ENCODE measurements at places on chromosomes 7 and 10. TPM values are rescaled to one million over a fixed set of nuclear protein-coding genes. Genes with fewer than 3 reads are reported as not detected.

- no peak for DNase-seq
Measured at GRCh38 chr7:92598310-92598981, 8.3 kb upstream of the FAM133B start.

DNA sequence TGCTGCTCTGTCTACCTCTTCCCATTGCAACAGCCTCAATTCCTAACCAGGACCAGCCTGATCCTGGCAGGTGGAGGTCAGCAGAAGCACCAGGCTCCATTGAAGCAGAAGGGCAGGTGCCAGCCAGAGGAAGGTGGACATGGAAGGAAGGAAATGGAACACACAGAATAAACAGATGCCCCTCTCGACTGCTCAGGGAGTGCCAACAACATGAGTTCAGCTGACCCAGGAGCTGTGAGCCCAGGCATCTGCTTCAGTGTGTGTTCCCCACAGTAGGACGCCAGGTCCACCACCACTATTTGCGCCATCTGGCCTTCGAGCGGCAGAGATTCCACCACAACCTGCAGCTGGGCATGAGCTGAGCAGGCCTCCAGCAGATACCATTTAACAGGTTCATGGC is 56.7 kb downstream of the GPAM start:
- no peak for DNase-seq

GRCh38 chr7:47543714-47544113 is 38.2 kb downstream of the TNS3 start:
- no peak for DNase-seq

- no peak for DNase-seq
Measured at GRCh38 chr10:20908391-20908790, 11.3 kb upstream of the NEBL start.

- no peak for DNase-seq
Measured at GRCh38 chr10:26214004-26214403, 2.6 kb upstream of the GAD2 start.

DNA sequence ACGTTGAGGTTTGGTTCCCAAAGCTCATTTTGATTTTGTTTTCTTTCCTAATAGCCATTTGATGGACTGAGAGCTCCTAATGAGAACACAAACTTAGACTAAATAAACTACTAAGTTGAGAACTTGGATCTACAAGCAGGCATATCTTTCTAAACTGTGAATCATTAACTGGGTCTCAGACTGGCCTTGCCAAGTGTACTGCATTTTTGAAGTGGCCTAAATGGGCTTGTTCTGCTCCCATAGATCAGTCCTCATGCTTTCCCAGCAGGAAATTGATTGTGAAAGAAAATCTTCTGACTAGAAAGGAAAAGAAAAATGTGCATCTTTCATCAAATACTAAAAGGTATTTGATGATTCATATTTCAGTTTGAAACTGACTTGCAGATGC is 46.7 kb upstream of the RBM33 start:
- no peak for DNase-seq

- DNase-seq = no peak
Measured at GRCh38 chr7:47361236-47361635, 220.7 kb downstream of the TNS3 start.

- no peak for DNase-seq
Measured at GRCh38 chr10:115022733-115023132, 70.4 kb upstream of the ATRNL1 start.

GRCh38 chr10:59562126-59562525 is 147.5 kb downstream of the SLC16A9 start:
- no peak for DNase-seq

GRCh38 chr10:60942134-60942787 is 1.7 kb downstream of the RHOBTB1 start:
- DNase-seq = no peak

DNA sequence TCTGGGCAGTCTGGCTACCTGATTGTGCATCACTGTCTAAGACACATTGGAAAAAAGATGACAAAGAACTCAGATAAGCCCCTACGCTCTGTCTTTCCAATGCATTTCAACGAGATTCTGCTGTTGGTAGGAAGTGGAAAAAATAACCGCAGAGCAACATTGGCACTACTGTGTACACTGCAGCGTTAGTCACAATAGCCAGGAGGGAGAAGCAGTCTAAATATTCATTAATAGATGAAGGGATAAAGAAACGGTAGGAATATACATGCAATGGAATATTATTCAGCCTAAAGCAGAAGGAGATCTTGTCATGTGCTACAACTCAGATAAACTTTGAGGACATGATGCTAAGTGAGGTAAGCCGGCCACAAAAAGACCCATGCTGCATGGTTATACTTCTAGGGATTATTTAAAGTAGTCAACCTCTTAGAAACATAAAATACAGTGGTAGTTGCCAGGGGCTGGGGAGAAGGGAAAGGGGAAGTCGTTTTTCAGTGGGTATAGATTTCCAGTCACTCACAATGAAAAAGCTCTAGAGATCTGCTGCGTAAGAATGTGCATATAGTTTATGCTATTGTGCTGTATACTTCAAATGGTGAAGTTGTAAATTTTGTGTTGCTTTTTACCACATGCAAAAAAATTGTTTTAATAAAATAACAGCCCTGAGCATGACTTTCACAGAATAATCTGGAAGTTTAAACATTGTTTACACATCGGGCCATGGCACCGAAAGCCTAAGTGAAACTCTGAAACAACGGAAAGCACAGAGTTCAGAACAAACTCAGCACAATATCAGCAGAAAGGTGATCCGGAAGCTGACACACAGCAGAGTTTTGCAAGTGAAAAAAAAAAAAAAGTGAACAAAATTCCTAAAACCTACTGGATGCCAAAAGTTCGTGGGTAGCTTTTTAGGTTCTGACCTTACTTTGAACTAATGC is 40.1 kb downstream of the ELMO1 start:
- DNase-seq = no peak

DNA sequence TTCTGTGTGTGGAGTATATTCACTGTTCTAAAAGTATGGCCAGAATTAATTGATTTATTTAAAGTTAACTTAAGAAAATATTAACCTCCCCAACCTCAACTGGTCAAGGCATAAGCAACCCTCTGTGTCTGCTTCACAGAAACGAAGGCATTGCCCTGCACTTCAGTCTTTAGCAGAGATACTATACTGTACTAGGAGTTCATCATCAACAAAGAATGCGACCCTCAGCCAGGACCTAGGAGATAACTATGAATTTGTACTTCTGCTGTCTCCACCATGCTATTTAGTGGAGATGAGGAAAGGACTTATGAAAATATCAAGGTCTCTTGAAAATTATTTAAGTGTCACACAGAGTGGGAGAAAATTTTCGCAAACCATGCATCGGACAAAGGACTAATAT is 35.7 kb upstream of the SEMA3D start:
- DNase-seq = no peak

GRCh38 chr7:128672927-128673517 is 930 bp downstream of the GARIN1A start:
- DNase-seq = no peak

DNA sequence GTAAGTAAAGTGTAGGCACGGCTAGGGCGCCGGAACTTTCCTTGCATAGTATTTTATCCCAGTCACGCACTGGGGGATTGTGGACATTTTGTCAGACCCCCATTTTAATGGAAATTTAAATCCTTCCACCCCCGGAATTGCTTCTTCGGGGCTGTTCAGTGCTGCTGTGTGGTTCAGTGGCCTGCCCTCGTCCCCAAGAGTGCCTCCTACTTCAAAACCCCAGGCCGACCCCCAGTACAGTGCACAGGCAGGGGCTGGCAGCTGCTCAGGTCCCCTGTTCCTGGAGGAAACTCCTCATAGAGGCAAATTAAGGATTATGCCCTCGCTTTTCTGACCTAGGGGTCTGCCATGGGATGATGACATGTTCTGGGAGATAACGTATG is 94.5 kb downstream of the PTPRE start:
- no peak for DNase-seq

- no peak for DNase-seq
Measured at GRCh38 chr10:45607276-45607675, 65.3 kb downstream of the ZFAND4 start.

DNA sequence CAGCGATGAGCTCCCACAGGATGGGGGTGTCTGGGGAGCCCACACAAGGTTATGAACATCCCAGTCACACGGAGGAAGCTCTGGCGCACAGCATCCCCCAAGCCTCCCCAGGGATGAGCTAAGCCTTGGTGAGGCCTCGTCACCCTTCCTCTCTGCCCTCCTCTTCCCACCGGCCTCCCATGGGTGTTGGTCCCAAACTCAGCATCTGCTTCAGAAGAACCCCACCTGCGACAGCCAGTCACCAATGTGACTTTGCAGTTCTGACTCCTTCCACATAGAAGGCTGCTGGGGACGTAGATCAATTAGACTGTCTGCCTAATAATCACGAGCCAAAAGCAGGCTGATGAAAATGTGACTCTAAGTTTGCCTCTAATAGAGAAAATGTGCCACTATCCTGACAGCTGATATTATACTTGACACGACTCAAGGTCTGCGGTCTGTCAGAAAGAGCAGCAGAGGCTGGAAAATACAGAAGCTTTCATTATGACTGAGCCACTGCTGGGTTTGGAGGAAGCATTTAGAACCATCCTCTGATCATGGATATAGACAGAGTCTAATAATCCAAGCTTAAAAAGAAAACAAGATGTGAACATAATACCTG is 116.0 kb upstream of the PFKP start:
- DNase-seq = no peak

DNA sequence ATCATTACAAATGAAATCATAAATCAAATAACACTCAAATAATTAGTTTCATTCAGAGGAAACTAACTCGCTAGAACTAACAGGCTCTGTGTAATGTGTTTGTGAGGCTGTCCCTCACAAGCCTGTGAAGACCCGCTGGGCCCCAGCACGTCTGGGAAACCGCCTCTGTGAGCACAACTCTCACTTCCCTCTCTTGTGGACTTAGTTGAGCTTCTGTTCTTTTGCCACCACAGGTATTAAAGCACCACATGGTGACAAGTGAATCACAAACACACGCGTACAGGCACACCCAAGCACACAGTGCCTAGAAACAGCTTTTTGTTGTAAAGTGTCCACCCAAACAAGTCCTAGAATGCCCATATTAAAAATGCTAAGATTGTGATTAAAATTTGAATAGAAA is 51.0 kb downstream of the ZNF777 start:
- no peak for DNase-seq

DNA sequence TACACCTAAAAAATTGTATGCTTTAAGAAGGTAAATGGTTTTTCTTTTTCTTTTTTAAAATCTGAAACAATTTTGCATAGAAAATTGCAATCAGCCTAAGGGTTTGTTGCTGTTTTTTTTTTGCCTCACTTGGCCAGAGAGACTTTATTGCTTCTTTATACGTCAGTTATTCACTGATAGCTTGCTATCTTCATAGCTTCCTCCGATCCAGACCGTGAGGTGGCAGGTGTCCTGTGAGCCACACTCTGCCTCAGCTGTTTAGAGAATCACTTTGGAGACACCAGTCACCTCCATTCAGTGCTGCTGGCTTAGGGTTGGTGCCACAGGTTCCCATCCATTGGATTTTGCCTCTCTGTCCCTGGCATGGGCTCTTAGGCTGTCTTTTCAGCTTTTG is 68.0 kb downstream of the HHEX start:
- DNase-seq = no peak

- no peak for DNase-seq
Measured at GRCh38 chr7:32639122-32639521, 143.8 kb downstream of the AVL9 start.

- no peak for DNase-seq
Measured at GRCh38 chr7:134643131-134643530, 3.5 kb upstream of the BPGM start.

DNA sequence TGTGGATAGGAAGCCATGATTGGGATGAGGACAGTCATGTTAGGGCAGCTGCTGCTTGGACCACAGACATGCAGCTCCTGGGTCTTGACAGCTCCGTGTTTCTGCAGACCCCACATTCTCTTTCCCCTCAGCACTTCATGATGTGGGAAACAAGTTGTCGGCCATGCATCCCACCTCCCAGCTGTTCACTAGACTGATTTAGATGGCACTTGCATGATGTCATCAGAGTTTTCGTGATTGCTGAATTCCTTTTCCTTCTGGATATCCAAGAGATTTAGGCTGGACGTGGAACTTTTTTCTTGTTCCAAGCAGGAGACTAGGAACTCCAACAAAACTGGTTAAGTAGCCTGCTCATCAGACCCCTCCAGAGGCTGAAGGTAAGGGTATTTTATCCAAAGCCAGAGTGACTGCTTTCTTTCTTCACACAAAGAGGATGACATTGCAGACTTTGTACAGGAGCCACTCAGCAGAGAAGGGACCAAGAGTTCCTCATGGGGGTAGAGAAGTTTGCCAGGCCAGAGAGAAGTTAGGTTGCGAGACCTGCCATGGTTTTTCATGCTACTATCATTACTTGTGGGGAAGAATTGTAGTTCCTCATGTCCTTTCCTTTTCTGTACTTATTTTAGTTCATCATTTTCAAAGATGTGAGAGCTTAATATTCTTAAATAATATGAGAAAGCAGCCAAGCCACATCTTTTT is 117.7 kb upstream of the GJD4 start:
- DNase-seq = no peak

- no peak for DNase-seq
Measured at GRCh38 chr7:157951300-157952049, 614.7 kb downstream of the DNAJB6 start.

DNA sequence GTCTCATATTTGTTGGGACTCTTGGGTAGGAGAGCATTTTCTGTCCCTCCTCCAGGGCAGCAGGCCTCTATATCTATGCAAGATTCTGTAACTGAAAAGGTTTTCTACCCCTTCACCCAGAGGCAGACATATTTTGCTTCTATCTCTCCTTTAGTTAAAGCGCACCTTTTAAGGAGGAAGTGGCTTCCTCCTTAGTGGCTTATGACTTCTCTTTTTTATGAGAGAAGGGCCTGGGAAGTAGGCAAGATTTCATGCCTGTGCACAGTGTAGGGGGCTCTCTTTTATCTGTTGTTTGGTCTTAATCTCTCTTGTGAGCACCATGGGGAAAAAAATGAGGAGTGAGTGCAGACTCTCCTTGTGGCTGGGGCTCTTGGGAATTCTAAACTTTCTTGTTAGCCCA is 122.1 kb downstream of the LRMDA start:
- no peak for DNase-seq

DNA sequence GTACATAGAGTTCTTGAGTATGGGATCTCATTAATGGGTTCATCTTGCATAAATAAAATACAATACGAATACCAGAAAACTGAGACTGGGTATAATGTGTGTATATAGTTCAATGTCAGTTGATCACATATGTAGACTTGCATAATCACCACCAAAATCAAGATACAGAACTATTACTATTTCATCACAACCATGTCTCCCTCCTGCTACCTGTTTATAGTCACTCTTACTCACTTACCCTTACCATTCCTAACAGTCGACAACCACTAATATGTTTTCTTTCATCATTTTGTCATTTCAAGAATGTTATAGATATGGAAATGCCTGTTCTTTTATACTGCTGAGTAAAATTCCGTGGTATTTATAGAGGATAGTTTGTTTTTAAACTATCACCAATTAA is 416.1 kb upstream of the CNTNAP2 start:
- DNase-seq = no peak

The OR9A4 gene
- total RNA-seq = not detected

The PPP1R17 gene
- not detected for total RNA-seq

The SFRP5 gene
- 140 TPM for total RNA-seq

The RTKN2 gene
- total RNA-seq = 0.08 TPM

The ACTL6B gene
- not detected for total RNA-seq

The CLRN3 gene
- total RNA-seq = not detected

The RSU1 gene
- 45.4 TPM for total RNA-seq

The SPDYE18 gene
- total RNA-seq = not detected

The MRC1 gene
- 26.0 TPM for total RNA-seq

The ZNF503 gene
- 9.8 TPM for total RNA-seq

The FAM180A gene
- total RNA-seq = 4.0 TPM

The MYH16 gene
- total RNA-seq = not detected

Measured in right atrium auricular region (tissue), 2 donors.